Lower lobe of right lung (tissue), 2 donors: ENCODE measurements at places on chromosomes 11 and 22.
A peak's percentile ranks its signal among the peaks of the same experiment; 100 is the strongest.

GRCh38 chr22:50507421-50507990 lies at the start of gene LMF2:
TSS of gene LMF2 (minus strand) at chr22:50507702. CDS start at chr22:50507675, 27 bp downstream.
- DNase-seq = peak; percentile 94

- no peak for DNase-seq
These were observed 589.8 kb downstream of the ETS1 start for GRCh38 chr11:127997594-127997993.

- DNase-seq = peak; percentile 60
These were observed 1.4 kb downstream of the XBP1 start for GRCh38 chr22:28798810-28799605.

GRCh38 chr22:45429424-45429823 lies 15.9 kb downstream of the RIBC2 start:
- DNase-seq = peak; percentile 42

DNA sequence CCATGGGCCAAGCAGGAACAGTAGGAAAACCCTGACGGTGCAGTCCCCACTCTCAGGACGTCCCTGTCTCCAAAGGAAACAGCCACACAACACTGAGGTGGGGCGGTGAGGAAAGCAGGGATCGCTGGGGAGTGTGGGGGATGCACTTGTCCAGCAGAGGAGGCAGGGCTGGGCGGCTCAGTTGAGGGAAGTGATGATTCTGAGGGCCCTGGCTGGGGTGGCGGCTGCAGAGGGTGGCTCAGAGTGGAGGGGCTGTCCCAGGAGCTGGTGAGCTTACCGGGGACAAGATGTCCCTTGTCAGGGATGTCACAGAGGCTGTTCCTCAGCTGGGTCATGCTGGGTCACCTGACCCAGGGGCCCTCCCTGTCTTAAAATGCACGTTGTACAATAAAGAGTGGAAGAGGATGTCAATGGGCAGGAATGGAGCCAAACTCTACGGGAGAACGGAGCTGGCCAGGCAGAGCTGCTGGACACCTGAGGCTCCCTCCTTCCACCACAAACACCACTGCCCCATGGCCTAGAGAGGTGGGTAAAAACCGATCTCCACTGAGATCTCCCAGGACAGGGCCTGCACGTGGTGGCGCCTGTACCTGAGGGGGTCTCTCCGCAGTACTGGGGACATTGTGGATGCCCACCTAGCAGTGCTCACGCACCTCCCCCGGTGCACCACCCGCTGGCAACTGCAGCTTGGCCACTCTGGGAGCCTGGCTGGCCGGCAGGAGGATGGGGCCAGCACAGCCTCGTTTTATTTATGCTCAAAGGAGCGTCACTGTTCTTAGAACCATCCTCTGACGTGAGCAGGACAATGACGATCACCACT lies 9.7 kb upstream of the EFCAB6 start:
- DNase-seq = no peak

- no peak for DNase-seq
These were observed 53.8 kb upstream of the DRD2 start for GRCh38 chr11:113528982-113529381.

- no peak for DNase-seq
These were observed 17.6 kb upstream of the PARVA start for GRCh38 chr11:12359761-12360160.

- no peak for DNase-seq
These were observed 3.4 kb upstream of the SMTN start for GRCh38 chr22:31077681-31078080.

DNA sequence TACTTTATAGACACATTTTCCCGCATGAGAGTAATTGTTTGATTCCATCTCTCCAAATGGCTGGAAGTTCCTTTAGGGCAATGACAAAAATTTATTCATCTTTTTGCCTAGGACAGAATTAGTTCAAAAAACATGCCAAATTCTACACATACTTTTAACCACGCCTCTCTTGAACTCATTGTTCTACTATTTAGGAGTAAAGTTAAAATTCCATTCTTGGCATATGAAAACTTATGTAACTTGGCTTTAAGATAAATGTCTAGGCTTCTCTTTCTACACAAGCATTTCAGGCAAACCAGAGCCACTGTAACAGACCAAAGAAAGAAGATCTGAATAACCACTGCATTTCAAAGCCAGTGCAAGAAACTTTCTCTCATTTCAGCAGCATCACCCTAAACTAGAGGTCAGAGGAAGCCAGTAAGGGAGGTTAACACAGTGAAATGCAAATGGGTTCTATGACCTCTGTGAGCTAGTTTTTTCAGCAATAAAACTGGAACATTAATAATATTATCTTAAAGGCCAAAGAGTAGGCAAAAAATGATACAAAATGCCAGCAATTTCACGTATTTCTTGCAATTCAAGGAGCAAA lies 73.0 kb downstream of the RSF1 start:
- DNase-seq = no peak

DNA sequence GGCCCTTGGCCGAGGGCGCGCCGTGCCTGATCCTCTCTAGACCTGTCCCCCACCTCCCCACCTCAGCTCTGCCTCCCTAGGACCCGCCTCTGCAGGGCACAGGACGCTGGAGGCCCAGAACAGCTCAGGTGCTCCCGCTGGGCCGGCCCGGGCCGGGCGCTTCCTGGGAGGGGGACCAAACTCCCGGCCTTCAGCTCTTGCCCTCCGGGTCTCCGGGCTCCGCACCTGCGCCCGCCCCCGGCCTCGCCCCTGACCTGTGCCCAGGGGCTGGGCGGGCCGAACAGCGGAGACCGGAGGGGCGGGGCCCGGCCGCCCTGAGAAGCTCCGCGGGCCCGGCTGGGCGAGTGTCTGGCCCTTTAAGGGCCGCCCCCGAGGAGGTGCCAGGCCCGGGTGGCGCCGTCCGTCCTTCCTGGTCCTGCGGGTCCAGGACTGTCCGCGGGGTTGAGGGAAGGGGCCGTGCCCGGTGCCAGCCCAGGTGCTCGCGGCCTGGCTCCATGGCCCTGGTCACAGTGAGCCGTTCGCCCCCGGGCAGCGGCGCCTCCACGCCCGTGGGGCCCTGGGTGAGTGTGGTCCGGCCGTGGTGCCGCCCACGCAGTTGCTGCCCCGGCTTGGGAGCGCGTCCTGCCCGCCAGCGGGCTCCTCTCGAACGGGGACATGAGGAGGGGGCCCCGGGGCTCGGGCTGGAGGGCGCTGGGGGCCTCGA lies at the start of gene SSH3:
TSS of gene SSH3 (plus strand) at position 399 of the 703 bp plus-strand sequence. CDS start at position 495, 96 bp downstream.
- peak; percentile 92 for DNase-seq

- DNase-seq = no peak
These were observed 4.7 kb upstream of the C11orf86 start for GRCh38 chr11:66970371-66970806.

- DNase-seq = no peak
These were observed 64.9 kb downstream of the BCR start for GRCh38 chr22:23245045-23245798.
